Urinary bladder (tissue), 4 donors: ENCODE measurements at places on chromosomes 5 and 9.

GRCh38 chr5:113240032-113240431 is 194.8 kb downstream of the TSSK1B start:
- DNase-seq = no peak

DNA sequence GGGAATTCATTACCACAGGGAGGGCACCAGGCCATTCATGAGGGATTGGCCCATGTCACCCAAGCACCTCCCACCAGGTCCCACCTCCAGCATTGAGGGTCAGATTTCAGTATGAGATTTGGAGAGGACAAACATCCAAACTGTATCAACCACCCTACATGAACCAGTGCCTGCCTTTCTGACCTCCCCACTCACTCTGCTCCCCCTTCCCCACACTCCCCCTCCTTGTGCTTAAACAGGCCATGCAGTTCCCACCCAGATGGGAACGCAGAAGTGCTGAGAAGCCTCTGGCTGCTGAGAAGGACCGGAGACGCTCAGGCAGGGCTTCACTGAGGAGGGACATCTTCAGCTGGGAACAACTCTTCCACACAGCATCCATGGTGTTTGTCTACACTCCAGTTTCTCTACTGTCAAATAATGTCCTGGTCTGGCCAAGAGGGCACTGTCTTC is 30.0 kb upstream of the ADAMTS2 start:
- no peak for DNase-seq

- no peak for DNase-seq
Observed at GRCh38 chr5:174166231-174167079, 120.9 kb downstream of the NSG2 start.

DNA sequence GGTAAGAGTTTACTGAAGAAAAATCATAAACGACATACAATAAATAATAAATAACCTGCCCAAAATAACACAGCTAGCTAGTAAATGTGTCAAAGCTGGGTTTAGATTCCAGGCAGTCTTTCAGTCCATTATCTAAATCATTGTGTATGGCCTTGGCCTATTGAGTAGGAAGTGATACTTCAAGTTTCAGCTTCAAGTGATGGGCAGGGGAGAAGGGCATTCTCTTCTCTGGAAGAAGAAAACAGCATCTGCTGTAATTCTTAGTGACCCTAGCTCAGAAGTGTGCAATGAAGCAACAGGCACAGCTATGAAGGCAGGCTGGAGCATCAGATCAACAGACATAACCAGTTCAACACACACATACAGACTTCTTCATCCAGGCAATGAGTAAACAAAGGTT is 42.5 kb downstream of the FNIP1 start:
- no peak for DNase-seq

GRCh38 chr9:7201196-7201595 is 443.4 kb downstream of the KDM4C start:
- no peak for DNase-seq

DNA sequence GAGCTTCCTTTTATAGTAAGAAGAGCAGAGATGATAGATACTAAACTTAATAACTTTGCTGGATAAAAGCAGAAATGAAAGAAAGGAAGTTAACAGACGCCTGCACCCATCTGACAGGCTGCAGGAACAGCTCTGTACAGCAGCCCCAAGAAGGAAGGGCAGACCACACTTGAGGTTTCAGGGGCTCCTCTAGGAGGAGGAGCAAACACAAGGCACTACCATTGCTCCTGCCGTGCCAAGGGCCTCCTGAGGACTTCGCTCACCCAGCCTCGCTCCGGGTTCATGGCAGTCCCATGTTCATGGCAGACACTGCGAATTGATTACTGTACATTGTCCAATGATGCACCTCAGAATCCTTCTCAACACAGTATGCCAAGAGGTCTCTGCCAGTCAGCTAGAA is 85.1 kb downstream of the AMBP start:
- DNase-seq = no peak

GRCh38 chr5:124395926-124396325 is 350.5 kb downstream of the ZNF608 start:
- no peak for DNase-seq

DNA sequence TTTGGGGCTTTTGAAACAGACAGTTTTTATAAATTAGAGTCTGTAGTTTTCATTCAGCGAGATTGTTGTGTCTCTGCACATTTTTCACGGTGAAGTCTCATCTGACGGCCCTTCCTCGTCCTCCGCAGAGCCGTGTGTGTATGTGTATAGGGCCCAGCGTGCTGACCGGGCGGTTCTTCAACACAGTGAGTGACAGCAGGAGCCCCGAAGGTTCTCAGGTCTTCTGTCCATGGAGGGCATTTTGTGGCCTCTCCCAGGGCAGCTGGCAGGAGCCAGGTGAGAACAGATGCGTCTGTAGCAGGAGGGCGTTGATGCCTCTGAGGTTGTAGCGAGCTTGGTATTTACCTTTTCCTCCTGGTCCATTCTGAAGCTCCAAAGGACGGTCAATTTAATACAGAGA is 116.0 kb upstream of the LPCAT1 start:
- DNase-seq = no peak

GRCh38 chr9:69809304-69809863 is 11.2 kb upstream of the CFAP95 start:
- DNase-seq = no peak

DNA sequence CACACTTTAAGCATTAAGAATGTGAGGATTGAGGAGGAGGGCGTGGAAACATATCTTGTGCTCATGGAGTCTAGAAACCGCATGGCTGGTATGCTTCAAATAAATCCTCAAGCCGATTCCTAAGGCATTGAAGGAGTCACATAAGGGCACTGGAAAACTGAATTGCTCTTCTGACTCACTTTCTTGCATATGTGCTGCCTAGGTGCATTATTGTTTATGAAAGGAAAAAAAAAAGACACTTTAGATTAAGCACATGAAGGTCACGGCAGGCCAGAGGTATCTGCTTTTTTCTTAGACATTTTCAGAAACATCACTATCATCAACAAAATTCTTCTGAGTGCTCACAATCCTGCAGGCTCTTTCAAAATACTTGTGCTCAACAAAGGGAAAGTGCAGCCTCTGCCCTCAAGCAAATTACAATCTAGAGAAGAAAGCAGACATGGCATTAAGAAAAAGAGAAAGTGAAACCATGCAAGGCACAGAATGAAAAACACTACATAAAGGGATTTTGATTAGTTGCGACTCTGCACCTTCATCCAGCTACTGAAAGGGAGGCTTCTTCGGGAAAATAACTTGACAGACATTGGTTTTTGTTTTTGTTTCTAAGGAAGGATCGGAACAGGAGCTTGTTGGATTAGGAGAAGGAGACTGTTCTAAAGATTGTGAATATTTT is 2117.6 kb downstream of the MAT2B start:
- DNase-seq = no peak

GRCh38 chr5:5266297-5266696 is 126.2 kb downstream of the ADAMTS16 start:
- no peak for DNase-seq

DNA sequence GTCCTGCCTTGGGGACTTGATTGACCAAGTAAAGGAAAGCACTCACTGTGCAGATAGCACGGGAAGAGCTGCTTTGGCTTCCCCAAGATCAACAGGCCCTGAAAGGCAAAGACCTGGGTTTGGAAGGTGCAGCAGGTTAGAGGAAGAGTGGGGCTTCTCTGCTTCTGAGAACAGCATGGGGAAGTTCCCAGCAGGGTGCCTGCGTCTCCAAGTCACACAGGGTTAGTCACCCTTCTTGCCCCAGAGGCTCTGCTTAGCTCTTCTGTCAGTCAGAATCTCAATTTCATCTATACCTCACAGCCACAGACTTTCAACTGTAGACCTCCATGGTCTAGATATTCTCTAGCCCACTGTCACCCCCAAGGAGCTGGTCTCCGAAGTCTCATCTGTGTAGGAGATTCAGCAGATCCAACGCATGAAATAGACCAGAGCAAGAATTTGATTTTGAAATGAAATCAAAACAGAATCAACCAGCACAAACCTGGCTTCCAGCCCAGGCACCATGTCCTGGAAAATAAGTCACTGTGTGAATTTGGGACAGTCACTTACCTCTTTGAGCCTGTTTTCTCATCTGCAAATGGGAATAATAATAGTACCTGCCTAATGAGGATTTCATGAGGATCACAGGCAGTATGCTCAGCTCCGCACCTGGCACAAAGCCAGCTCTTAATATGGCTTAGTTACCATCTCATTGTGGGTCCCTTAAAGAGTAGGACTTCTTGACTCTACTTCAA is 64.0 kb downstream of the SFXN1 start:
- no peak for DNase-seq

GRCh38 chr9:107943901-107944300 is 454.3 kb upstream of the KLF4 start:
- DNase-seq = no peak

DNA sequence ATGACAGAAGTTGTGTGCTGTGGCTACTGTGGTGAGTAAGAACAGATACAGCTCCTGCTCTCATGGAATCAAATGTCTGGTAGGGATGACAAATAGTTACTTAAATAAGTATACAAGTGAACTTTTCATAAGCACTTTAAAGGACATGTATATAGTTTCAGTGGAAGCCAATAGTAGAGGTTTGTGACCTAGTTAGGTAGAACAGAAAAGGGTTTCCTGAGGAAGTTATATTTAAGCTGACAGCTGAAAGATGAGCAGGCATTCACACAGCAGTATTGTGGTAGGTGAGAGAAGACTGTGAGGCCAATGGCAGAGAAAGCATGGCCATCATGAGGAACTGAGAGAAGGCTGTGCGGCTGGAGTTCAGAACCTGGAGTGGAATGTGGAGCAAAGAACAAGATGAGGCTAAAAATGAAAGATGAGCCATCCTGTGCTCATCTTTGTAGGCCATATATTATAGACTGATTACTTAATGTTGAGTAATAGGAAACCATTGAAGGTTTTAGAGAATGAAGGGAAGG is 15.4 kb downstream of the FAM174A start:
- no peak for DNase-seq

DNA sequence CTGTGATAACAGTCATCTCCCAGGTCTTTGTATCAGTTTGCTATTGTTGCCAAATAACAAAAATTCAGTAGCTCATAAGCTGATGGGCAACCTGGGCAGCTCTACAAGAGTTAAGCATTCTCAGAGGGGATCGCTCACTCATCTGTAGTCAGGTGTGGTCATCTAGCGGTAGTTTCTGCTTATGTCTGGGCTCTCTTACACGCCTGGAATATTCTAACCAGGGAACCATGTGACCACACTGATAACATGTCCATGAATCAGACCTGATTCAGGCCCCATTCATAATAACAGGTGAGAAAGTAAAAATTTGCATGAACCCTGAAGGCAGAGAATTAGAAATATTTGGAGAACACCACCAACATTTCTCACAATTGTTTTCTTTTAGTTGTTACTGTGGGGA is 576.1 kb downstream of the SLCO4C1 start:
- DNase-seq = no peak

GRCh38 chr9:27675354-27675753 is 102.1 kb upstream of the C9orf72 start:
- DNase-seq = no peak

GRCh38 chr5:54821445-54822323 is 163.7 kb downstream of the ESM1 start:
- no peak for DNase-seq

- no peak for DNase-seq
Observed at GRCh38 chr9:5817862-5818261, 15.1 kb downstream of the ERMP1 start.

GRCh38 chr5:159681661-159682060 is 234.6 kb upstream of the ADRA1B start:
- no peak for DNase-seq

- DNase-seq = no peak
Observed at GRCh38 chr5:86880785-86881492, 263.2 kb downstream of the COX7C start.

DNA sequence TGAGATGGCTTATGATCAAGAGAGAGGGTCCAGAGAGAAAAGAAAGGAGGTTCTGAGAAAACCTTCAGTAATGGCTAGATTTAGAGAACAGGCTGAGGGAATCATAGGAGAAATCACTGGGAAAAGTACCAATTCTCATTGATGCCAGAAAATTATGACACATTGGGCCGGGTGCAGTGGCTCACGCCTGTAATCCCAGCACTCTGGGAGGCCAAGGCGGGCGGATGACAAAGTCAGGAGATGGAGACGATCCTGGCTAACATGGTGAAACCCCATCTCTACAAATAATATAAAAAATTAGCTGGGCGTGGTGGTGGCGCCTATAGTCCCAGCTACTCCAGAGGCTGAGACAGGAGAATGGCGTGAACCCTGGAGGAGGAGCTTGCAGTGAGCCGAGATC is 29.5 kb upstream of the PLIN2 start:
- no peak for DNase-seq

- DNase-seq = no peak
Observed at GRCh38 chr5:142609142-142609541, 76.7 kb downstream of the FGF1 start.

DNA sequence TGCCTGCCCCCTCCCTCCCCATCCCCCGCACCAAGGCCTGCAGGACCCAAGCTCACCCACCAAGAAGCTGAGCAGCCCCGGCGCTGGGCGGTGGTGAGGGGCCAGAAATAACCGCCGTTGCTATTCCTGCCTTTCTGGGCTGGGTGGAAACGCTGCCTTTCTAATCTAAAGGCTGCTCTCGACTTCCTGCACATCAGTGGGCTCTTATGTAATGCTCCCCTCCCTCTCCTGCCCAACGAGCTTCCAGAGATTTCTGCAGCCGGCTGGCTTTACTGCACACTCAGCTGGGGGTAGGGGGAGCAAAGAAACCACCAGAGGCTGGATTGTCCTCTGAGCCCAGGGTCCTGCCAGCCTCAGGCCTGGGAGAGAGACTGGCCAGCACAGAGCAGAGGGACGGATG is 6.9 kb upstream of the EGR1 start:
- DNase-seq = no peak

DNA sequence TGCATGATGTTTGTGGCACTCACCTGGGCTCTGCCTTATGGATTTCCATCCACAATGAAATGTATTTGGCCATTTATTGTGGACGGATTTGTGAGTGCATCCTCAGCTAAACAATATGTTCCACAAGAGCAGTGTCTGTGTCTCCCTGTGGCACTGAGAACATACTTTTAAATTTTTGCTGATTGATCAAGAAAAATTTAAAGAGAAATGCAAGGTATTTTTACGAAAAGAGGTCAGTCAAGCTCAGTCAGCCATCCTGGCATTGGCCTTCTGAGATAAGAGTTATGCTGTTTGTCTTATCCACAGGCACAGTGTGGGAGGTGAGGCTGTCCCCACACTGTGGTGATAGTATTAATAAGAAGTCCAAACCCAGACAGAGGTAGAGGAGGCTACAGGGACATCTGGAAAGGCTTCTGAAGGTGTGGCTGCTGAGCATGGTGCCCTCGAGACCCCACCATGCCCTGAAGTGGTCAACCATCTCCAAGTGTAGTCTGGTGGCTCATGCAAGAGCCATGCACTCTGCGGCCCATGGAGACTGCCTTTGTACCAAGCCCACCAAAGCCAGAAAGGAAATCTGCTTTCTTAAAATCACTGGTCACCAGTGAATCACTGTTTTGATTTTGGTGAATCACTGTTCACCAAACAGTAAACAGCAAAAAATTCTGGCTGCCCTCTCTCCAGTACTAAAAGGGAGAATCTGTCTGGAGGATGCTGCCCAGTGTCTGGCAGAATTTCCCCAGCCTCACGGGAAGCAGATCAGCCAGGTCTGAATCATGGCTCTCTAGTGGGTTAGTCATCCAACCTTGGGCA is 28.8 kb downstream of the SPOCK1 start:
- DNase-seq = no peak

- no peak for DNase-seq
Observed at GRCh38 chr5:13749766-13750165, 194.7 kb downstream of the DNAH5 start.

GRCh38 chr5:75553358-75553757 is 41.7 kb downstream of the POLK start:
- no peak for DNase-seq

- no peak for DNase-seq
Observed at GRCh38 chr9:94824913-94825610, 98.6 kb downstream of the AOPEP start.

GRCh38 chr5:158224253-158224652 is 365.3 kb upstream of the CLINT1 start:
- DNase-seq = no peak
